A549 treated with GW870086 at 1 μM for 4 hours (cell line): ENCODE measurements at places on chromosomes 4 and X. TPM values are rescaled to one million over a fixed set of nuclear protein-coding genes. Genes with fewer than 3 reads are reported as not detected.

The SMAD1 gene
- total RNA-seq: 8.0 to 11.2 TPM (median 10.0 TPM) in 5 replicates

The AFF2 gene
- not detected in 5 replicates for total RNA-seq

The NXF2B gene
- total RNA-seq: not detected in 5 replicates

The GABRB1 gene
- total RNA-seq: not detected in 5 replicates

The NAP1L3 gene
- 0.27 to 0.50 TPM (median 0.34 TPM) in 5 replicates for total RNA-seq

The SLC6A14 gene
- total RNA-seq: 0.03 TPM in 1 of 5 replicates, not detected in the others

The MGAT4D gene
- not detected in 5 replicates for total RNA-seq

The ENPEP gene
- total RNA-seq: 0.05 to 0.32 TPM (median 0.18 TPM) in 4 of 5 replicates, not detected in the other

The VCX gene
- total RNA-seq: not detected in 5 replicates

The SORBS2 gene
- total RNA-seq: 0.35 to 0.59 TPM (median 0.50 TPM) in 4 of 5 replicates, not detected in the other

The ACOX3 gene
- 7.1 to 10.6 TPM (median 9.2 TPM) in 5 replicates for total RNA-seq

The TEX13C gene
- 0.03 TPM in 1 of 5 replicates, not detected in the others for total RNA-seq

The USP17L10 gene
- total RNA-seq: not detected in 5 replicates

The NWD2 gene
- not detected in 5 replicates for total RNA-seq

The SOWAHD gene
- total RNA-seq: 0.08 to 0.24 TPM in 2 of 5 replicates, not detected in the others

The ASB11 gene
- not detected in 5 replicates for total RNA-seq

The SOX3 gene
- total RNA-seq: 0.07 TPM in 1 of 5 replicates, not detected in the others

The LRIT3 gene
- total RNA-seq: 0.06 TPM in 1 of 5 replicates, not detected in the others

The RNF212 gene
- total RNA-seq: 1.8 to 3.5 TPM (median 2.7 TPM) in 5 replicates

The PNMA6A gene
- 3.7 to 5.1 TPM (median 4.5 TPM) in 5 replicates for total RNA-seq

The NSG1 gene
- total RNA-seq: 7.2 to 10.4 TPM (median 9.6 TPM) in 5 replicates

The NHSL2 gene
- total RNA-seq: 0.26 to 0.37 TPM (median 0.31 TPM) in 5 replicates

The TACR3 gene
- total RNA-seq: not detected in 5 replicates

The PIM2 gene
- 8.4 to 10.8 TPM (median 10.3 TPM) in 5 replicates for total RNA-seq
